ENCODE measurements at places on chromosomes 16 and 17. TPM values are rescaled to one million over a fixed set of nuclear protein-coding genes. Genes with fewer than 3 reads are reported as not detected.
A peak's percentile ranks its signal among the peaks of the same experiment; 100 is the strongest.

KRT17 gene
- 0.56 TPM for polyA plus RNA-seq

DNA sequence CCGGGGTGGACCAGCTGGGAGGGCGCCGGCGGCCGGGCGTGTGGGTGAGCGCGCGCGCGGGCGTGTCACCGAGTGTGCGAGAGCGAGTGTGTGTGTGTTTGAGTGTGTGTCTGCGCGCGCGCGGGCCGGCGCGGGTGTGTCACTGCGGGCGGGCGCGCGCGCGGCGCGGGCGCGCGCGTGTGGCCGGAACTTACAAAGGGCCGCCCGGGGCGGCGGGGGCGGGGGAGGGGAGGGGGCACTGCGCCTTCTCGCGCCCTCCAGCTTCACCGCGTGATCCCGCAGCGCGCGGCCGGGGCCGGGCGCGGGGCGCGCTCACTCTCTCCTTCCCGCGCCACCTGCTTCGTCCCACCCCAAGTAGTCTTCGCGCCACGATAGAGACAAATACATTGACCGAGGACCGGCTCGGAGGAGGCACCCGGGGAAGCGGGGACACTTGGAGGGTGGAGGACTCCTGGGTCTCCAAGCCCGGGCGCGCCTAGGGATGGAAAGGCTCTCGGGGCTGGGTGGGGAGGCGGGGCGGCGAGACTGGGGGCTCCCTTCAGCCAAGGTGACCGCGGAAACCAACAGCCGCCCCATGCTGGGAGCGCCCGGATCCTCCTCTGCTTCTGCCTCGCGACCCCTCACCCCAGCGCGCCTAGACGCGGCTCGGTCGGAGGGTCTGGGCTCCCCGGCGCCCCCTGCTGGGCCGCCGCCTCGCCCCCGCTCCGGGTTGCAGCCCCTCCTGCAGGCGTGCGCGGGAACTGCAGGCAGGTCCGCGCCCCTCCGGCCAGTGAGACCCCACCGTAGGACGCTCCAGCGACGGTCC, at the start of gene SRCIN1:
Gene SRCIN1, minus strand, starts transcription at position 112 of the 805 bp plus-strand sequence. CDS start 247 bp downstream, outside the sequence.
- peak; percentile 61 for DNase-seq

DNA sequence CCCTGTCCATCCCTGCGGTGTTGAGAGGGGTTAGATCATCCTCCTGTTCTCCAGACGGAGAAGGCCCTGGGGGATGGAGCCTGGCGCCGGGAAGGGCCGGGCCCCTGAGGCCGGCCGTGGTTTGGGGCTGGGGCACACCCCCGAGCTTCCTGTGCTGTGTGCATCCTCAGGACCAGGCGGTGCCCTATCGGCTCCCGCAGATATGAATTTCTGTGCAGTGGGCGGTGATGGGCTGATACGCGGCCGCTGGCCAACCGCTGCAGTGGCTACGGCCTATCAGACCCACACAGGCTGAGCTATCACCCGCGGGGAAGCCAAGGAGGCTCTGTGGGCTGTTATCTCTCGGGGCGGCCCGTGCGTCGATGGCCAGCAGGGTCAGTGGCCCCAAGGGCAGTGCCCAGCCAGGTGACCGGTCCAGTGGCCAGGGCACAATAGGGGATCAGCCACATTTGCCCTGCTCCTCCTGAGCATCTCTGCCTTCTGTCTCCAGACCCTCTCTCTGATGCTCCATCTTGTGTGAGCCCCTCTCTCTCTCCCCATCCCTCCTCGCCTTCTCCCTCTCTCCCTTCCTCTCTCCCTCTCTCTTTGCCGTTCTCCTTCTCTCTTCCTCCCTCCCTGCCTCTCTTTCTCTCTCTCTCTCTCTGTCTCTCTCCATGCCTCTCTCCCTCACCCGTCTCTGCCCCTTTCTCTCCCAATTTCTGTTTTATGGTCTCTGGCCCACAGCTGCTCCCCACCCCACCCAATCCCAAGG, 38.7 kb downstream of the ZFPM1 start:
- DNase-seq = no peak

EVI2B gene
- 2.5 TPM for polyA plus RNA-seq

DNA sequence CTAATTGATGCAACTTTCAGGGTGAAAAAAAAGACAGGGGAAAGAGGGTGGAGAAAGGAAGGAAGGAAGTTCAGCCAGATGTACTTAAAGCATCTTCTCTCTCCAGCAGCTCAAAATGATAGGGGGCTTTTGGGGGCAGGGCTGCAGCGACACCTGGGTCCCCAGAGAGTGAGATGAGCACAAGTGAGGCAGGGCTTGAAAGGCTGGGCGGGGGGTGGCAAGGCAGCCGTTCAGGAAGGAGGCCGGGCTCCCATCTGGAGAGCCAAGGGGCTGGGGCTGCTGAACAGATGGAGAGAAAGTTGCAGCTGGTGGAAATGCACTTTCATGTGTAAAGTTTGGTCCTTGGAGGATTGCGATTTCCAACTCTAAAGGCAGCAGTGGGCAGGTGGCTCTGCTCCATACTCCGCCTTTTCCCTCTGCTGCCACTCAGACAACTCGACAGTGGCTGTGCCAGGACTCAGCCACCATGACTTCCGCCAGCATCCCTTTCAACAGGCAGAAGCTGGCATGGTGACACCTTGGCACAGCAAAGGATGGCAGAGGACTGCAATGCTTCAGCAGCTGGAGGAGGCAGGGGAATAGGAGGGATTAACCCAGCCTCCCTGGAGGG, 7.7 kb downstream of the SLC35B1 start:
- DNase-seq = no peak

EIF3CL gene
- polyA plus RNA-seq = 91.2 TPM

MC1R gene
- polyA plus RNA-seq = 1.8 TPM

RAB34 gene
- polyA plus RNA-seq = 79.6 TPM

DNA sequence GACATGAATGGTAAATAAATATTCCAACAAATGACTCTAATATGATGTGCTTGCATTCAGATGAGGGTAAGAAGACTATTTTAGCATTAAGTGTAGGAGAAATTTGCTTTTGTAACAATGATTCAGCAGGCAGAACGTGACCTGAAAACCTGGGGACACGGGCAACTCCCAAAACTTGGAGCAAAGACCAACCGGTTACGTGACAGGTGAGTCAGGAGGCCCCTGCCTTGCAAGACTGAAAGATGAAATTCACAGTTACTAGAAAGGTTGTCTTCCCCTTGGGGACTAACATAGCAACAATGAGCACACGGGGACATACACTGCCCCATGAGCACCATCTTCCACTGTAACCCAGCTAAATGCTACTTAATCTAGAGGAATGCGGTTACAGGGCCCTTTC, 33.5 kb upstream of the ERN1 start:
- DNase-seq = no peak

SMCR8 gene
- polyA plus RNA-seq = 9.4 TPM

- peak; percentile 86 for DNase-seq
These were observed at the start of gene IL32 for GRCh38 chr16:3065069-3065741. TSS of gene IL32 (plus strand) at chr16:3065640. CDS start at chr16:3065812, 172 bp downstream.

GRCh38 chr17:77313831-77314230, 173.1 kb downstream of the SEC14L1 start:
- DNase-seq = no peak

- no peak for DNase-seq
These were observed 22.4 kb downstream of the RBL2 start for GRCh38 chr16:53456625-53457024.

TNFRSF17 gene
- polyA plus RNA-seq = 0.32 TPM

GRCh38 chr16:88083582-88083981, 132.3 kb downstream of the BANP start:
- DNase-seq = no peak

DNA sequence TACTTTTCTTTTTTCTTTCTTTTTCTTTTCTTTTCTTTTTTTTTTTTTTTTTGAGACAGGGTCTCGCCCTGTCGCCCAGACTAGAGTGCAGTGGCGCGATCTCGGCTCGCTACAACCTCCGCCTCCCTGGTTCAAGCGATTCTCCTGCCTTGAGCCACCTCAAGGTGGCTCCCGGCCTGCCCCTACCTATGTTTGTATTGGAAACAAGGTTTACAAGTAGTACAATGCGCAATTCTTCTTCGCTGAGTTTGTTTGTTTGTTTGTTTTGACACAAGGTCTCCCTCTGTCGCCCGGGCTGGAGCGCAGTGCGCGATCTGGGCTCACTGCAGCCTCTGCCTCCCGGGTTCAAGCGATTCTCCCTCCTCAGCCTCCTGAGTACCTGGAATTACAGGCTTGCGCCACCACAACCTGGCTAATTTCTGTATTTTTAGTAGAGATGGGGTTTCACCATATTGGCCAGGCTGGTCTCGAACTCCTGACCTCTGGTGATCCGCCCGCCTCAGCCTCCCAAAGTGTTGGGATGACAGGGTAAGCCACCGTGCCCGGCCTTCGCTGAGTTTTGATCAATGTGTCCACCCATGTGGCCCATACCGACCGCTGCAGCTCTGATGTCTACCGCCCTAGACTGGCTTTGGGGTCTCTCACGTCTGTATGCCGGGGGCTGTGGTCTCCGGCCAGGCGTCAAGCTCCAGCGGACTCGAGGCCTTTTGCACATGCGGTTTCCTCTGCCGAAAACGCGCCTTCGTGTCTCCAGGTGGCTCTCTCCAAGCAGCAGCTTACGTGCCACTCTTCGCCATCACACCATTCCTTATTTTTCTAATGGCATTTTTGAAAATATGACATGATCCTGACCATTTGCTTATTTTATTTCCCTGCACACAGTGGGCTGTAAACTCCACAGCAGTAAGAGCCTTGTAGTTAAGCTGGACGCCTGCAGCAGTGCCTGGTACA, 1.1 kb upstream of the YBX2 start:
- no peak for DNase-seq

DNA sequence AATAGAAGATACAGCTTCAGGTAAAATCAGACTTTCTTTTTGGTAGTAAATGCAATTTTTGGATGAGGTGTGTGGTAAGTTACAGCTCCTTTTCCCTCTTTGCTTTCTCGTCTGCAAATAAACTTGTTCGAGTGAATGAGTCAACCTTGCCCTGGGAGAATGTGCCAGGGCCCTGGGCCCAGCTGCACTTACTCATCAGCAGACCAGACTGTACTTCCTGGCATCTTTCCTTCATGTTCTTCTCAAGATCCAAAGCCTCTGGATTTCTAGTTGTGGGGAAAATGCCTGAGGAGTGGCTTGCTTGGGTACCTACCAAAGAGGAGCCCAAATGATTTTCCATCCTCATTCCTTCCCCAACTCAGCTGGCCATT, 5.4 kb upstream of the G6PC1 start:
- peak; percentile 66 for DNase-seq

DNA sequence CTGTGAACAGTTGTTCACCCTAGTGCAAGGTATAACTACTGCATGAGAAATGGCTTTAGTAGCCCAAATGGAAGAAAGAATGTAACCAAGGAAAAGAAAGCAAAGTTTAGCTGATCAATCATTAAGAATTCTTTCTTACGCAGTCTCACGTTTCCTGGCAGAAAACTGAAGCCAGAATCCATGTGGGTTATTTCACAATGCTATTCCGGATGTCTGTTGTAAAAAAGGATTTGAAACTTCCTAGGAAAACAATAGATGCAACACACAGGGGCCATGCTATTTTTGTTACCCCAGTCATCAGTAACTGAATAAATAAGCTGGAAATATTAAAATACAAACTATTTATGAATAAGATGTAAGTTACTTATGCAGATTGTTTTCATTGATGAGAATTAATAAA, 802.5 kb downstream of the CDH8 start:
- peak; percentile 24 for DNase-seq

PALB2 gene
- polyA plus RNA-seq = 7.2 TPM
